SW480 (cell line): ENCODE measurements at places on chromosomes 5 and 9.

DNA sequence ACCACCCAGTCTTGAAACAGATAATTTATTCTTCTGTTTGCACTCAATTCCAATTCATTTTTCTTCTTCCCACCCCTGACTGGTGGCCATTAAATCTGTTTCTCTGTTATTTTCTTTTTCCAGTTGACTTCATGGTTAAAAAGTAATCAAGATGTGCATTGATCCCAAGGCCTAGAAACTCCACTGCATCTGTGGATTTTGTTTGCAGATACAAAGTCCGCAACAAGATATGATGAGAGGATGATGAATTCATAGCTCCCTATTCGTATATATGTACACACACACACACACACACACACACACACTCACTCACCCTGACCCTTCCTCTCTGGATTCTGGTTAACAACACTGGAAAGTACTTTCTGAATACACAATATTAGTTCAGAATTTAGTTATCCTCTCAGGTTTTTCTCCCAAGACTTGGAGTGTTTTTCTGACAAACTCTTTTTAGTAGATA lies 52.4 kb downstream of the CD180 start:
- DNase-seq, result no peak

DNA sequence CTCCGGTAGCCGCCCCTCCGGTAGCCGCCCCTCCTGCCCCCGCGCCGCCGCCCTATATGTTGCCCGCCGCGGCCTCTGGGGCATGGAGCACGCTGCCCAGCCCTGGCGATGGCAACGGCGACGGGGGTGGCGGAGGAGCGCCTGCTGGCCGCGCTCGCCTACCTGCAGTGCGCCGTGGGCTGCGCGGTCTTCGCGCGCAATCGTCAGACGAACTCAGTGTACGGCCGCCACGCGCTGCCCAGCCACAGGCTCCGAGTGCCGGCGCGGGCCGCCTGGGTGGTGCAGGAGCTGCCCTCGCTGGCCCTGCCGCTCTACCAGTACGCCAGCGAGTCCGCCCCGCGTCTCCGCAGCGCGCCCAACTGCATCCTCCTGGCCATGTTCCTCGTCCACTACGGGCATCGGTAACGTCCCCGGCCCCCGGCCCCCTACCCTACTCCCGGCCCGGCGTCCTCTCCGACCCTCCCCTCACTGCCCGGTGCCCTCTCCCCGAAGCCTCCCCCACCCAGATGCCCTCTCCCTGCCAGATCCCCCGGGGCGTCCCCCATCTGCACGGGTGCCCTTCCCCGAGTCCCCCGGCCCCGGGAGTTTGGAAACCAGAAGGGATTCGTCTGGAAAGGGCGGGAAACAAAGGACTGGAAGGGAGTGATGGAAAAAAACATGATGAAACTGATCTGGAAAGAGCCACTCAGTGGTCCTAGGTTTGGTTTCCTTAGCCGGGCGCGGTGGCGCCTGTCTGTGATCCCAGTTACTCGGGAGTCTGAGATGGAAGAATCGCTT lies 417 bp downstream of the SRD5A1 start:
- DNase-seq, result peak; percentile 73

- no peak for DNase-seq
Measured at GRCh38 chr9:131589124-131589711, 43.9 kb downstream of the PRRT1B start.

DNA sequence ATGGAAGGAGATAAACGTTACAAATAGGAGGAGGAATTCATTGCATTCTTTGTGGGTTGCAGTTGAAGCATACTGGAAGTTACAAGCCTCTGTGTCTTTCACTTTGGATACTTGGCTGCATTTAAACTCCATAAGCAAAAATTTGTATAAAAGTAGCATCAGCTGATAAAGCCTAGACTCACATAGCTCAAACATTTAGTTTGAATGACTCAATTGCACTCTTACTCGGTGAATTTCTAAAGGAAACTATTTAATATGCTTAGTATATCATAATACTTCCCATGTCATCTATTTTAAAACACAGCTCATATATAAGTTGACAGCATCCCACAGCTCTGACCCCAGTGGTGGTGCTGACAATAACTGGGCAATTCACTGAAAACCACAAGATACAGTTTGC lies 596.6 kb upstream of the ZNF608 start:
- DNase-seq, result no peak

DNA sequence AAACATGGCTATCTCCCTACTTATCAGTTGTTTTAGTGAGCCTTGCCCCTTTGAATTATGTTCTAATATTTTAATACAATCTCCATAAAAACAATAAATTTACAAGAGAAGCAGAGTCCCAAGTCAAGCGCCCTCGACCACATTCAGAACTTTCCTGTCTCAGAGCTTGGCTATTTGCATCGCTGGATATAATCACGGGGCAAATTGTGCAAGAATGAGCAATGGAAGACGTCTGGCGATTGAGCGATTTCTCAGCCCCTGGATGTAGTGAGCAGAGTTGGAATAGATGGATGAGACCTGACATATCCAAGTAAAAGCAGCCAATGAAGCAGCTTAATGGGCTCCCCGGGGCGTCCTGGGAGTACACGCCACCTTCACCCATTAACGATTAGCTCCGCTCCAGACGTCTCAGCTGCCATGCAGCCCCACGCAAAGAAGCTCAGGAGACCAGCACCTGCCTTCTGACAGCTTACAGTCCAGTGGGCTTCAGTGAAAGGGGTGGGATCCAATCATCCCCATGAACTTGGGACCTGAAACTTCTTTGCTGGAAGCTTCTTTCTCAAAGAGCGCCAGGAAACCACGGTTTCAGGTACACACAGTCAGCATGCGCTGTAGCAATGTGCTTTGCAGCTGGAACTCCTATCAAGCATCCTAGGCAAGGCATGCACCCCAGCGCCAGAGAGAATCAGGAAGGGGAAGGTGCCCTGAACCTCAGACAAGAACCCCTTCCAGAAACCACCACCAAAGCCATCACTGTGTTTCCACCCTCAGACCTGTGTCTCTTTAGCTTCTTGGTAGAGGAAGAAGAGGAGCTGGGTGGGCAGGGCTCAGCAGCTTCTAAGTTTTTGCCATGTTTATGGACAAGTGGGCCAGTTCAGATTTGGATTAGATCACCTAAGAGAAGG lies 92.0 kb upstream of the IRX4 start:
- no peak for DNase-seq

DNA sequence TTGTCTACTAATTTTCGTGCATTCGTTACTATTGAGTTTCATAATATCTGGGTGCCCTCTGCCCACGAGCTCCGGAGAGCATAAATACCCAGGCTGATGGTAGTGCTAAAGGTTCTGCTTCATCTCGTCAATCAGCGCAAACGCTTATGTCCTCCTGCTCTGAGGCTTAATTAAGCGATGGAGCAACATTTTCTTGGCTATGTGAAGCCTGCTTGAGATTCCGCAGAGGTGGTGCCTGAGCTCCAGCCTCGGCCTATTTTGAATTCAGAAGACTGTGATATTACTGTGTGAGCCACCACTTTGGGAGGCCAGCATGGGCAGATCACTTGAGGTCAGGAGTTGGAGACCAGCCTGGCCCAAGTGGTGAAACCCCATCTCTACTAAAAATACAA lies 44.8 kb downstream of the ANXA2R start:
- DNase-seq, result no peak
